ENCODE measurements at places on chromosomes 5 and 9.

DNA sequence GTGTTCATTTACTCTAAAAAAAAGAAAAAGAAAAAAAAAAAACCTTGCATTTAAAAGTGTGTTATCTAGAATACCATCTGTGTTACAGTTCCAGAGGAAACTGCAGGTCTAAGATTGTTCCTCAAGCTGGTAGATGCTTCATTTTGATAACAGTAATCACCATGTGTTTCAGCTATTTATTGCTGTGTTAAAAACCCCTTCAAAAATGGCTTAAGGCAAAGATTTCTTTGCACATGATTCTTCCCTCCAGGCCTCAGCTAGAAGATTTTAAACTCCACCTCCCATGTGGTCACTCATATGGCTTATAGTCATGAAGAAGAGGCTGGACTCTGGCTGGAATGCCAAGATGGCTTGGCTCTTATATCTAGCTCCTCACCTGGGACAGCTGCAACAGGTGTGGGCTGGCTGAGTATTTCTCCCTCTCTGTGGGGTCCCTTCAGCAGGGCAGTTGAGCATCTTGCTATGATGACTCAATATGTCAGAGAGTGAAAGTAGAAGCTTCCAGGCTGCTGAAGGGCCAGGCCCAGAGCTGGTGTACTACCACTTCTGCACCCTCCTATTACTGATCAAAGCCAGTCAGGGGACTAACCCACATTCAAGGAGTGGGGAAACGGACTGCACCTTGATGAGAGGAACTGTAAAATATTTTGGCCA, 920.4 kb upstream of the DMAC1 start:
- DNase-seq = no peak

- DNase-seq = no peak
Observed at GRCh38 chr5:155915601-155916000, 411.4 kb upstream of the SGCD start.

DNA sequence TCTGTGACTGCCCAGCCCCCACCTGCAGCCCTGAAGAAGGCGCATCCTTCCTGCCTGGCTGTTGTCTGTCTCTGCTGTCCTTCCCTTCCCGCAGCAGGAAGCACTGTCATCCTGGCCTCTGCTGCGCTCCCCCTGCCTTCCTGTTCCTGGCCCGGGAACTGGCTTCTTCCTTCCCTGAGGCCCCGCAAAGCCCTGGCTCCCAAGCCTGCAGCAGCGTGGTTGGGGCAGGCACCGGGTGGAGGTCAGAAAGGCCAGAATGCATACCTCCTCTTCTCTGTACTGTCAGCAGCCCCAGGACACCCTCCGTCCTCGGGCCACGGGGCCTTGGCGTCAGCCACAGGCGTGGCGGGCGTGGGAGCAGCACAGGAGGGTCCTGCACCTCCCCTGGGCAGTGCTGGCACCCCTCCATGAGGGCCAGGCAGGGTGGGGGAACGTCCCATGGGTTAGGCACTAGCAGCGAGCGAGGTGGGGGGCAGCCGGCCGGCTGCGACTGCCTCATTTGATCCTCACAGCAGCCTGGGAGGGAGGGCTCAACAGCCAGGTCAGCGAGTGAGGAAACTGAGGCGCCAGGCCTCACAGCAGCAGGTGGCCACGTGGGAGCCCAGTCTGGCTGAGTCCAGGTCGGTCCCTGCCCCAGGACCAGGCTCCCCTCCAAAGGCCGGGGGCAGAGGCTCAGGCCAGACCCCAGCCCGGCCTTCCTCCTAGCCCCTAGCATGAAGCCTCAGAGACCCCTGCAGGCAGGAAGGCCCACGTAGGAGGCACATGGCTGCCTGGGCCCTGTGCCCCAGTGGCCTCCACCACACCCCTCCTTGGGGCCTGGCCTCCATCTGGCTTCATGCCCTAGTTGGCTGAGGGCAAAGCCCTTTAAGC, 9.4 kb downstream of the FLT4 start:
- DNase-seq = peak; percentile 34

DNA sequence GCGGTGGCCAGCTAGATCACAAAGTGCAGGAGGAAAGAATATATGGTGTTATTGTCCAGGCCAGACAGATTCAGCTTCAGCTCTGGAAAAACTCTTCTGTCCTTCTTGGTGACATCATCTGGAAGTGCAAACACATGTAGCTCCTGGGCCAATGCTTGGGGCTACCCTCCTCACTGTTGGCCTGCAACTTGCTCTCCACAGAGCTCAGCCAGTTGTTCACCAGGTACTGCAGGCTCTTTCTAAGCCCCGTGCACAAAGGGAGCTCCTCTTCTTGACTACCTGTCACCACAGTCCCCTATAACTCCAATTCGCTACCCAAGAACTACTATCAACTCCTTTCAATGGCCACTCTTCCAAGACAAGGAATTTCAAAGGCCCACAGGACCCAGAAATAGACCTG, 1175.9 kb upstream of the CDH9 start:
- DNase-seq = no peak

- DNase-seq = no peak
Observed at GRCh38 chr9:447230-448025, 232.8 kb downstream of the DOCK8 start.

- peak; percentile 89 for DNase-seq
Observed at GRCh38 chr9:105973951-105974351, 279.6 kb downstream of the TMEM38B start.

DNA sequence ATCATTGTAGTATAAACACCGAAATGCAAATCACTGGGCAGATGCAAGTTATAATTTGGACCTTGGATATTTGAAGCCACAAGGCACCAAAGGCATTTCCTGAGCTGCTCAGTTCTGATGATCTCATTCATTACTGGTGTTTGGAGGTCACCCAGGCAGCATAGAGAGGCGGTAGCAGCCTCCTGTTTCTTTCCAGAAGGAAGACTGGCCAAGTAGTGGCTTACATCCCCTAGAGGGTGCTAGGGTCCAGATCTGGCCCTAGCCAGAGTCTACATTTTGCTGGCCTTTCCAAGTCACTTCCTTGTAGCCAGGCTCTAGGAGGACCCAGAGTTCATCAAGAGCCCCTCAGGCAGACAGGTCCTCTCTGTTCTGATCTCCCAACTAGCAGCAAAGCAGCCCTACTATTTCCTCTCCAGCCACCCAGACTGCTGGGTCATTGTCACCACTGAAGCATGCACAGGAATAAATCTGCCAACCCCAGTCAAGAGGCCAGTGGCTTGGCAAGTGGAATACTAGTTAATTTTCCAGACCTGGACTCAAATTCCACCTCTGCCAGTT, 33.4 kb upstream of the TTC1 start:
- DNase-seq = peak; percentile 45

DNA sequence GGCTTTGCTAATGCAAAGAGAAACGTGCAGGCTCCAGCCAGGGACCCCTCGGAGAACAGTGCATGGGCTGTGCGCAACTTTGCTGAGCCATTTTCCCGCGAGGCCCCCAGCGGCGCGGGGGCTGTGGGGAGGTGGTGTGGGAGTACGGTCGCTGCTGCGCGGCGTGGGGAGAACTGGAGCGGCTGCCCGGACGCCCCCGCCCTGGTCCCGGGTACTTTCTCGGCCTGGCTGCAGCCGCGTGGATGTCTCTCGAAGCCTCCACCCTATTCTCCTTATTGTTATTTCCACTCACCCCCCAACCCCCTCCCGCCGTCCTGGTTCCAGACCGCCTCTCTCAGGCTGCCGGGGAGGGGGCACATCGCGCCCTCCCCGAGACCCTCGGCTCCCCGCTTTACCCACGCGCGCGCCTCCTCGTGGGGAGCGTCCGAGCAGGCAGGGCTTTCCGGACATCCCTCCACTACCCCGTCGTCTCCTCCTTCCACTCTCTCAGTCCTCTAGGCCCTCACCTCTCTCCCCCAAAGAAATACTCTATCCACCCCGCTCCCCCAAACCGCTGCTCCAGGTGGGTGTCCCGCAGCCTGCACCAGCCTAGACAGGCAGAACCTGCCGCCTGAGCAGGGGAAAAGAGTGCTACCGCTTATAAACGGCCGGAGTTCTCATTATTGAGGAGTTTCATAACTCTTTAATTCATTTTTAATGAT, 68.6 kb upstream of the TBCA start:
- peak; percentile 35 for DNase-seq

DNA sequence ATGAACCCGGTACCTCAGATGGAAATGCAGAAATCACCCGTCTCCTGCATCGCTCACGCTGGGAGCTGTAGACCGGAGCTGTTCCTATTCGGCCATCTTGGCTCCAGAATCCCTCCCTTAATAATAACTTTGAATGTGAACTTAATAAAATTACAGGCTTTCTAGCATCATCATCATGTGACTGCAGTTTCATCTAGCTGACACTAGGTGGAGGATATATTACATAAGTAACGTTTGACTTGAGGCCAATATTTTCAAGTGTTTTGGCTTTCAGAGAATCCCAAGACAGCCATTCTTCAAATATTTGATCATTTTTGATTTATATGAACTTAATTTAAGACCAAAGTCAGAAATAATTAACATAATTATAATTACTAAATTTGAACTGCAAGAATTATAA, 474.9 kb upstream of the CDH10 start:
- DNase-seq = no peak

GRCh38 chr9:114314256-114314867, 8.5 kb upstream of the ORM1 start:
- no peak for DNase-seq

GRCh38 chr5:20601678-20602100, 613.7 kb upstream of the CDH18 start:
- no peak for DNase-seq

DNA sequence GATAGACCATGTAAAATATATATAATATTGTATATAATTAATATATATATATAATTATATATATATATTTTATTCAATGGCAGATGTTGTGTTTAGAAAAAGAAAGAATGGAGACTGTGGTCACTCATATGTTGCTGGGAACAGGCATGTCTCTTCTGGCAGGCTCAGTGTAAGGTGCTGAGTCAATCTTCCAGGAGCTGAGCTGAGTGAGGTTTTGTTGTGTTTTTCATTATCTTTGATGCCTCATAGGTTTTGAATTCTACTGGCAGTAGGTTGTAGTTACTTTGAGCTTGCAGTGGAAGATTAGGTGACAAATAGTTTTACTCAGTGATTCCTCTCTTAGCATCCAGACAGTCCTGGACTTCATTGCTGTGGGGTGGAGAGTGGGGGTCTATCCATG, 561.3 kb downstream of the IRX1 start:
- DNase-seq = no peak

- DNase-seq = no peak
Observed at GRCh38 chr9:90325913-90326653, 316.5 kb downstream of the DIRAS2 start.

DNA sequence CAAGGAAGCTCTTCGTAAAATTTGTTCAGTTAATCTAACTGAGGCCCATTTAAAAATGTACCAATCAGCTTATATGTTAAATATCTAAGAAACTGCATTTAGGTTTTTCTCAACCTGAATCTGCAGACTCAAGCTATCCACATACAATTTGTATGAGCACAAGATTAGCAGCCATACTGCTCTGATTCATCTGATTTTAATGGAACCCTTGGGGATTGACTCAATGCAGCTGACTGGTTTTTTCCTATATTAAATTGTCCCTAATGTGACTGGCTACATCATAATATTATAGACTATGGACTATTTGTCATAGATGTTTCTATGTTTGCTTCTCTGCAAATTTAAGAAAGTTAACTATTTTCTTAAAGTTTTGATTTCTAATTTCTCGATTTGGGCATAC, 451.0 kb upstream of the TUSC1 start:
- no peak for DNase-seq

- no peak for DNase-seq
Observed at GRCh38 chr9:76989501-76989900, 30.0 kb upstream of the FOXB2 start.

DNA sequence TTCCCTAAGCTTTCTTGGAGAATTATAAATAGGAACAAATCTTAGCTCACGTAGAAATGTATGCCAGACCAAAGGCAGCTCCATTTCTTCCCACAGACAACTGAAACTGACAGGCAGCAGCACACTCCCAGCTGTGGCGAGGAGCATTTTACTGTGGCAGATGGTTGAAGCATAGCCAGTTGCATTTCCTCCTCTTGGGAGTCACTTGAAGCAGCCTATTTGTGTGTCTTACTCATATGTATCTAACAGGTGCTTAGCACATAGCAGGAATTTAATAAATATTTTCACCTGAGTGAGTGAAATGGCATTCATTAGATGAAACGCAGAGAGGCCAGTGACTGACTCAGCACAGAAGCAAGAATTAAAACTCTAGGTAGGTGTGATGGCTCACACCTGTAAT, 12.3 kb upstream of the MTMR12 start:
- DNase-seq = peak; percentile 68

- peak; percentile 47 for DNase-seq
Observed at GRCh38 chr5:67639313-67639712, 442.7 kb upstream of the CD180 start.

DNA sequence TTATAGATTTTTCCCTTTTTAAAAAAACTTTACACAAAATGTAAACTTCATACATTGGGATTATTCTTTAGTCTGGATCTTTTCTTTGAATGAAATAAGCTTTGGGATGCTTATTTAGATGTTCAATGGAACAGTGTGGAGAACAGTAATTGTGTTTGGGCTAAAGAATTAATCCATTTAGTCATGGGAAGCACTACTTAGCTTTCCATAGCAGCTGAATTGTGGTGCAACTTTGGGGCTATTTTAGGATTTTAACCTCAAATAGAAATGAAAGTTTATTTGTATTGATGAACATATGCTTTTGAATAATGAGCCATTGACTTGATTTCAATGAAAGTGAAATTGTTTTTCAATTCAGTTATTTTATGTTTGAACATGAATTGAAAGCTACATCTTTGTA, 72.4 kb downstream of the ZCCHC7 start:
- no peak for DNase-seq

DNA sequence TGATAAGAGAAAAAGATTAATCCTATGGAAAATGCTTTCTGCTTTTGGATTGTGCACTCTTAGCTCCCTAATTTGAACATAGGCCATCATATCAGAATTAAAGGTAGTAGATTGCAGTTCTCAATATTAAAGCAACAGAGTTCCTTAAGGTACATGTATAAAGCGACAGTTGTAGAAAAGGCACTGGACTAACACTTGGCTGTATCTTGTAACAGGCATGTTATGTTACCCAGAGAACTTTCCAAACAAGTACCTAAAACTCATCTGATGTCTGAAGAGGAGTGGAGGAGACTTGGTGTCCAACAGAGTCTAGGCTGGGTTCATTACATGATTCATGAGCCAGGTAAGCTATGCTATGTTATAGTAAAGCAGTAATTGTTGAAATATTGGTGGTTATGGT, 3.3 kb upstream of the SECISBP2 start:
- DNase-seq = no peak

GRCh38 chr9:128285033-128285784, 9.1 kb downstream of the SWI5 start:
- no peak for DNase-seq
